ENCODE measurements at places on chromosomes 1 and 21. TPM values are rescaled to one million over a fixed set of nuclear protein-coding genes. Genes with fewer than 3 reads are reported as not detected.

- no peak for DNase-seq
Measured at GRCh38 chr1:154353460-154353904, 28.2 kb downstream of the ATP8B2 start.

DNA sequence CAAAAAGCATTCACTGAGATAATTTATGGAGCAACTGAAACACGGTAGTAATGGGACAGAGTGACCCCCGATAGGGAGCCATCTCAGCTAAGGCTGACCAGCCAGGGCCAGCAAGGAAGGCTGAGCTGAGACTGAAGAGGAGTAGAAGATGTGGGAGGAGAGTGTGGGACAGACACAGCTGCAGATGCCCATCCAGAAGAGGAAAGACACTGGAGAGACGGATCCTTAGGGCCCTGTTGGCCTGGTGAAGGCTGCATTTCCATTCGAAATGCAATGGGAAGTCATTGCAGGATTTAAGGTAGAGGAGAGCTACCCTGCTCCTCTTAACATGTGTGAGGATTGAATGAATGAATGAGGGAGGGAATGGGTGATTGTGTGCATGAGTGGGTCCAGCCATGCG is 44.0 kb upstream of the LRP8 start:
- DNase-seq, result no peak

The PLEKHN1 gene
- total RNA-seq, result not detected

DNA sequence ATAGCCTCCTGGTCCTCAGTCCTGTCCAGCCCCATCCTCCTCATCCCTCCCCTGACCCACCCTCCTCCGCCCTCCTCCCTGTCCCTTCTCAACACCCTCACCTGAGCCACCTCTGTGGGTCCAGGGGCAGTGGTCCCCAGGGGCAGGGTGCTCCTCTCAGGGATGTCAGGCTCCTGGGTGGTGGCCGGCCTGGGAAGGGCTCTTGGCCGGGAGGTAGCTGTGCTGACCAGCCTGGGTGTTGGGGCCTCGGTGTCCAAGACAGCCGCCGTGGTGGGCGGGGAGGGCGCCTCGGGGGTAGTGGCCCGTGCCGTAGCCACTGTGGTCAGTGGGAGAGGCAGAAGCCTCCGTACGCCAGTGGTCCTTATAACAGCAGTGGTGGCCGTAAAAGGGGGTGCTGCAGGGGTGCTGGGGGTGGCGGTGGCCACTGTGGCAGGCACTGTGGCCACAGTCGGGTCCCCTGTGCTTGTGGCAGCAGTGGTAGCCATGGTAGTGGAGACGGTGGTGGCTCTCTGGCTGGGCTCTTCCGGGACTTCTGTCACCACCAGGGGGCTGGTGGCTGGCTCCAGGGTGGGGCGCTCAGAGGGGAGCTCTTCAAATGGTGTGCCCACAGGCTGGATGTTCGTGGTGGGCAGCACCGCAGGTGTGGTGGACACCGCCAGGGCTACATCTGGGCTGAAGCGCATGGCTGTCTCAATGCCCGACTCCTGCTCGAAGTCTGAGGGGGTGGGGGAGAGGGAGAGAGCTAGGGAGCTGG is 31.9 kb downstream of the SDC3 start:
- DNase-seq, result no peak

DNA sequence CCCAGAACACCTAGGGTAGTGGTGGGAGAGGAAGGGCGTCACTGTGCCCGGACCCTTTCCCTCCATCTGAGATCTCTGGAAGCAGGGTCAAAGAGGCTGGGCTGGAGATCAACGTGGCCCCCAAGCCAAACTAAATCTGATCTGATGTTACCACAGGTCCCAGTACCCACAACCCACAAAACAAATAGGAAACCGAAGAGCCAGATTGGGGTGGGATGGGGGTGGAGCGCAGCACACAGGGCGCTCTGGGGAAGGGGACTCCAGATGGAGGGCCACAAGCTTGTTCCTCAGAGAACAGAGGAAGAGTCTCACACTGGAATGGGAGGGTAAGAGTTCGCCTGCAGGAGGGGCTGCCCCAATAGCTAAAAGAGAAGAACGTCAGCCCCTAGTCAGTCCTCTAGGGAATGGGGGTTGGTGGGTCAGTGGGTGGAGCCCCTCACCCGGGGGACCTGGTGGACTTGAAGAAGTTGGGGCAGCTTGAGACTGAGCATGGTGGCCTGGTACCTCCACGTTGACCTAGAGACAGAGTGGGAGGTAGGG is 1.5 kb downstream of the PAQR6 start:
- no peak for DNase-seq

GRCh38 chr1:149977345-149977744 is 33.2 kb downstream of the OTUD7B start:
- DNase-seq, result no peak

The ANGPTL3 gene
- total RNA-seq, result 0.04 TPM

The LRRC42 gene
- 19.3 TPM for total RNA-seq

DNA sequence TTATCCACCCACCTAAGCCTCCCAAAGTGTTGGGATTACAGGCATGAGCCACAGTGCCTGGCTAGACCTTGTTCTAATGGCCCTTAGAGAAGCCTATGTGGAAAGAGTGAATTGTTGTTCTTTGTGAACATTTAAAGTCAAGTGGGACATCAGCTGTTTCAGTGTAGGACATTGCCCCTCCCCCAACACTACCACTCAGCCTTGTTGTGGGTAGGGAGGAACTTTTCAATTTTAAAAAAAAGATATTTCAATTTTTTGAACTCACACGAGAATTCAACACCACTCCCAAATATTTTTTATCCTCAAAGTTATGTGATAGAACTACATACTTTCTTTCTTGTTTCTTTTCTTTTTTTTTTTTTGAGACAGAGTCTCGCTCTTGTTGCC is 36.7 kb upstream of the TMEM222 start:
- no peak for DNase-seq

The KCNJ9 gene
- 0.09 TPM for total RNA-seq

The SHE gene
- total RNA-seq, result 8.2 TPM

DNA sequence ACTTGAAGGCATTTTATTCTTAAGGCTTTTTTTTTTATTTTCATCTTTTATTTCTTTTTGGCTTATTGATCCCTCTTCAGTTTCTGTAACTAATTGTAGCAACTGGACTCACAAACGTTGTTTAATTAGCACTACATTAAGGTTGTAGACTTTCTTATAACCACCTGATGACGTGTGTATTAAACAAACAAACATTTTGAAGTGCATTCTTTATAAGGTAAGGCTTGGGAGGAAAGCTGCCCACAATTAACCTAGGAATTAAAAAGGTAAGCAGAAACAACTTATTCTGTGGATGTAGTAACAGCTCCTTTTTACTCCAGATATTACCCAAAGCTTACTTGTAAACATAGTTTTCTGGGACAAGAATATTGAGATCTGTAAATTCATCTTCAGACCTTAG is 55.0 kb downstream of the CAMSAP2 start:
- DNase-seq, result no peak

DNA sequence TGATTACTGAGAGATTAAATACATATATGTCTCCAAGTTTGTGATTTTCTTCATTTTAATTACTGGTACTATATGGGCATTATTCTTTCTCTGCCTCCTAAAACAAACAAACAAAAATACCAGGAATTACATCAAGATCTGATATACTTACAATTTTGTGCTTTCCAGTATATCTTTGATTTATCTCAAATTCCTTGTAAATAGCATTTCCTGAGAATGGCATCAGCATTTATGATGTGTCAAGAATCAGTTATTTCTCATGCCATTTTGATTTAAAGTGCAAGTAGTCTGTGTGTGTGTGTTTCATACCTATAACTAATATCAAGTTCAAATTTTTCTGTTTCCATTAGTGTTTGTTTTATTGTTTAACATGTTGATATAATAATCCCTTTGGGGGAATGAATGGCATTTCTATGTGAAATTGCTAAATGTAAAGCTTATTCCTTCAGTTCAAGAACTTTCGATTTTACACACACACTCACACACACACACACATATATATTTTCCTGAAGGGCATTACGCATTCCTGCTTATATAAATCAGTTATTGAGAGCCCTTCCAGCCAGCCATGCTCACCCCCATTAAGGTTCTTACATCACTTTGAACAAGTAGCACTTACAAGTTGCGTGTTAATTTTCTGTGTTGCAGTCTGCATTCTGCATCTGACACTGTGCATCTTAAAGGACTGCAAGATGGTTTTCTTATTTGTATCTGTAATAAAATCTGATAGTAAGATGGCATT is 102.7 kb downstream of the NEK7 start:
- no peak for DNase-seq

The TCHH gene
- total RNA-seq, result under 0.01 TPM

GRCh38 chr1:208028526-208028925 is 117.6 kb upstream of the CD34 start:
- no peak for DNase-seq

- peak; percentile 80 for DNase-seq
Measured at GRCh38 chr1:55021942-55022546, 17.3 kb upstream of the PCSK9 start.
